Stimulated activated CD4-positive, alpha-beta T cell treated with anti-CD3 and anti-CD28 coated beads, Interleukin-12 subunit alpha, Interleukin-12 subunit beta, amount 100 ng/mL, for 48 hours (primary cell): ENCODE measurements at places on chromosomes 1 and 21.

GRCh38 chr1:167387251-167387910, 130.9 kb downstream of the CD247 start:
- DNase-seq, result no peak

DNA sequence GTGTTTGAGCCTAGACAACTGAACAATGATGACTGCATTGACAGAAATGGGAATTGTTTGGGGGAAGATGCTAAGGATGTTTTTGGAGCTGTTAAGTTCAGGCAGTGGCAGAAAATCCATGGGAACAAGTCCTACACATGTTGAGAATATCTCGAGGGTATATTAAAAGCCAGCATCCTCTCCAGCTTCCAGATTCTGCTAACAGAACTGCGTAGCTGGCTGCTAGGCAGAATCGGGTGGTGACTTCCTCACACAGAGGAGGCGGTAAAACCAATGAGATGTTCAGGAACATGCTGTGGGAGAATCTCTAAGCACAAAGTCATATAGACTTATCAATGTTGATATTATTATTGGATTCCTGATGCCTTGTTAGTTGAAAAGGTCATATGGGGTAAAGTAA, 14.8 kb downstream of the FAM163A start:
- no peak for DNase-seq

GRCh38 chr1:3581296-3582036, 29.8 kb downstream of the MEGF6 start:
- DNase-seq, result no peak

GRCh38 chr1:52059888-52060287, 3.8 kb downstream of the BTF3L4 start:
- DNase-seq, result no peak

DNA sequence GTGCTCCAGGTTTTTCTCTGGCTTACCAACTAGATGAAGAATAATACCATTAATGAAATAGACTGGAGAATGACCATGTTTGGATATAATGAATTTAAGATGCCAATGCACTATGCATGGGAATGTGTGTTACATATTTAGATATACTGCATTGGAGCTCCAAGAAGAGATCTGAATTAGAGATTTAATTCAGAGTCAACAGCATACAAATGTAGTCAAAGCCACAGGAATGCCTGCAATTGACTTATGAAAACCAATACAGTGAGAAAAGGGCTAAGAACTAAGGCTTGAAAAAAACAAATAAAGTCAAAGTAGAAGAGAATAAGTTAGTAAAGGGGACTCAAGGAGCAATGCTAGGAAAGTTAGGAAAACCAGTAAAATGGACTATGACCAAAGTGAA, 59.1 kb downstream of the USP24 start:
- DNase-seq, result no peak

- DNase-seq, result no peak
Observed at GRCh38 chr1:93750955-93751354, 69.3 kb upstream of the BCAR3 start.

DNA sequence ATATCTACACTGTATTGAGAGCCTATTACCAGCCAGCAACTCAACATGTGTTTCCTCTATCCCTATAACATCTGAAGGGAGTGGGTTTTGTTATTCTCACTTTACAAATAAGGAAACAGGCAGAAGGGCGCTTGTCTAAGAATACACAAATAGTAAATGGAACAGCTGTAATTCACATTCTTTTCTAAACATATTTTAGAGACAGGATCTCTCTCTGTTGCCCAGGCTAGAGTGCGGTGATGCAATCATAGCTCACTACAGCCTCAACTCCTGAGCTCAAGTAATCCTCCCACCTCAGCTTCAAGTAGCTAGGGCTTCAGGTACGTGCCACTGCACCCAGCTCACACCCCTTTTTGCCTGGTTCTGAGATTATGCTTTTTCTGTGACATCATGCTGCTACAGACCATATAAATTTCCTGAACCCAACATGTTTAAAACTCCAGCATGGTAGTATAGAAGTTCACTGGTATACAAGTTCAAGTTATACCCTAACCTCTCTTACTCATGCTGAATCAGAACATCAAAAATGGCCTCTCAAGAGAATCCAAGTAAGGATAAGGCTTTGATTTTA, 8.6 kb upstream of the TACSTD2 start:
- no peak for DNase-seq

GRCh38 chr1:8496473-8496872, 178.6 kb downstream of the SLC45A1 start:
- DNase-seq, result no peak

- no peak for DNase-seq
Observed at GRCh38 chr1:213728593-213729536, 258.9 kb upstream of the PROX1 start.

GRCh38 chr1:93442741-93443140, 5.2 kb upstream of the FNBP1L start:
- no peak for DNase-seq

GRCh38 chr1:11746795-11747487, 11.0 kb downstream of the AGTRAP start:
- DNase-seq, result no peak

- no peak for DNase-seq
Observed at GRCh38 chr1:151892190-151892589, 17.1 kb downstream of the THEM4 start.

DNA sequence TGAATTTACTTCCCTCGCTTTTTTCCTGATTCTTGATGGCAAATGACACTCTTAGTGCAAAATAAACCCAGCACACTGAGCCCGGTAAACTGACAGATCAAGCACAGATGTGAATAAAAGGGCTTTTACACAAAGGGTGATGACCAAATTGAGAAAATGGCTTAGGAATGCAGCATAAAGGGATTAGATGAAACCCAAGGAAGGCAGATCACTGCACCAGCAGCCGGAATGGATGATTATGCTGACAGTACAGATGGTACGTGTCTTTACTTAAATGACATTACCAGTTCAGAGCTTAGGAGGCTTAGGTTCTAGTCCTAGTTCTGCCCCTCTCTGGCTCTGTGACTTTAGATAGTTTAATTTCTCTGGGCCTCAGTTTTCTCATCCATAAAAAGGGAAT, 12.0 kb downstream of the PKP1 start:
- no peak for DNase-seq

GRCh38 chr1:8014381-8014988, 11.6 kb downstream of the ERRFI1 start:
- no peak for DNase-seq

GRCh38 chr1:5970610-5971273, 21.5 kb downstream of the NPHP4 start:
- DNase-seq, result no peak

GRCh38 chr1:172510479-172510878, 22.5 kb upstream of the SUCO start:
- no peak for DNase-seq

- DNase-seq, result no peak
Observed at GRCh38 chr1:178513278-178513983, 522 bp downstream of the TEX35 start.

- no peak for DNase-seq
Observed at GRCh38 chr1:32470991-32471694, 6.3 kb downstream of the ZBTB8B start.

DNA sequence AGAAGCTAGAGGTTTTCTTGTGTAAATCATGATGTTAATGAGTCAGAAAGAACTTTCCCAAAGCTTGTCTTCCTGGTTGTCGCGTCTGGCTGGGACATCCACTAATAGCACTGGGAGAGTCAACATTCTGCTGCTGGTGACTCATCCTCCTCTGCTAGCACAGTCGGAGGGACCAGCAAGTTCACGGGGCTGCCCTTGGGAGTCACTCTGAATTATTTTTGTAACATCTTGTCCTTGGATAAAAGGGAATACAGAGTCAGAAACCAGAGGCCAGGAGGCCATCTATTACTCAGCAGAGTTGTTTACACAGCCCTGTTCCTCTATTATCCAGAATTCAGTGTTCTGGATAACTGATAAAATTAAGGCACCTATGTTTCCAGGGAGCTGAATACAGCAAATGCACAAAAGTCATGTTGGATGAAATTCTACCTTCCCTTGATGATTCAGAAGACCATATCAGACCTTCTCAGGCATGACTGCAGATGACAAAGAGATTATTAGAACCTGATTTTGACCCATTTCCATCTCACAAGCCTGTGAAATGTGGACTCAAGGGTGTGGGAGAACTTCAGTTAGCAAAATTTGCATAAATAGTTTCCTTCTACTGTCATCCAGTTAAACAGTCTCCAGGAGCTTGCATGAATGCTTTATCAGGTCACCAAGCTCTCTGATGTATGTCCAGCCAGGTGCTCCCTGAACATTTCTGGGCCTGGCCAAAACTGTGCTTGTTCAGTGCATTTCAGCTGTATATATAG, 68.1 kb downstream of the JAK1 start:
- DNase-seq, result peak; percentile 39

- no peak for DNase-seq
Observed at GRCh38 chr1:150006881-150007421, 3.6 kb downstream of the OTUD7B start.

GRCh38 chr21:20730441-20730840, 267.8 kb upstream of the NCAM2 start:
- DNase-seq, result no peak

DNA sequence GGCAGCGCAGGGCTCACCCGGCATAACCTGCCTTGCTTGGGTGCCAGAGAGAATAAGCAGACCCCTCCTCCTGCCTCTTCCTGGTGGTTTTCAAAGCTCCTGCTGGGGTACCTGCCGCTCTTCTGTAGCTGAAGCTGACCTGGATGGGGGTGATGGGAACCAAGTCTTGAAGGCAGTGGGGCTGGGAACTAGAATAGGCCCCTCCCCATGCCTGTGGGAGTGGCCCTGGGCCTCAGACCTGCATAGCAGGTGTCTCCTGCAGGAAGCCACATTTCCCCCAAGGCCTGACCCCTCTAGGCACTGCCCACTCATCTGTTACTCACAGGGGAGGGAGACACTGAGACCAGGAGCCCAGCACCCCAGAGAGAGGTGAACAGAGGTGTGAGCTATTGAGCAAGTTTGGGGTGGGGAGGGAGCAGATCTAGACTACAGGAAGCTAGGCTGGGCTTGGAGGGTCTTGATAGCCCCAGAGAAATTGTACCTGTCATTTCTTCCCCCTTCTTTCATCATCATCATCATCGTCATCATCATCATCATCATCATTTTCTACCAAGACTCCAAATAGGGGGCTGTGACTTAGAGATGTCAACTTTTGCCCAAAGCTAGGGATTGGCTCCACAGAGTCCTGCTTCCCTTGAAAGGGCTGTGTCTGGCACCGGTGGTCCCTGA, 10.1 kb downstream of the PADI1 start:
- DNase-seq, result no peak

- no peak for DNase-seq
Observed at GRCh38 chr1:96971849-96972602, 250.4 kb downstream of the PTBP2 start.

- DNase-seq, result no peak
Observed at GRCh38 chr1:16378443-16378842, 11.4 kb downstream of the SZRD1 start.

- DNase-seq, result no peak
Observed at GRCh38 chr1:203596673-203597210, 29.9 kb upstream of the ATP2B4 start.

- DNase-seq, result no peak
Observed at GRCh38 chr1:15550573-15550972, 23.9 kb downstream of the DNAJC16 start.

DNA sequence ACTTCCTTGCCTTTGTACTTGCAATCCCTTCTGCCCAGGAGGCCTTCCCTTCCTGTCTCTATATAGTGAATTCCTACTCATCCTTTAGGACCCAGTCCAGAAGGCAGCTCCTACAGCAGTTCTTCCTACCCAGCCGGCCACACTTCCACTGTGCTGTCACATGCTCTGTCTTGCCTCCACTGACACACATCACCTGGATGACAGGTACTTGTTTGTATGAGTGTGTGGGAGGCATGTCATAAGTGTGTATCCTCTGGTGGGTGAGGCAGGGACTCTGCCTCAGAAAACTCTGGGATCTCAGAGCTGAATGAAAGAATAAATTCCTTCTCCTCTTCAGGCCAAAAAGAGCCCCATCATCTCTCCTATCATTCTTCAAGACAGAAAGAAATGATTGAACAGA, 5.1 kb upstream of the OSCP1 start:
- no peak for DNase-seq

DNA sequence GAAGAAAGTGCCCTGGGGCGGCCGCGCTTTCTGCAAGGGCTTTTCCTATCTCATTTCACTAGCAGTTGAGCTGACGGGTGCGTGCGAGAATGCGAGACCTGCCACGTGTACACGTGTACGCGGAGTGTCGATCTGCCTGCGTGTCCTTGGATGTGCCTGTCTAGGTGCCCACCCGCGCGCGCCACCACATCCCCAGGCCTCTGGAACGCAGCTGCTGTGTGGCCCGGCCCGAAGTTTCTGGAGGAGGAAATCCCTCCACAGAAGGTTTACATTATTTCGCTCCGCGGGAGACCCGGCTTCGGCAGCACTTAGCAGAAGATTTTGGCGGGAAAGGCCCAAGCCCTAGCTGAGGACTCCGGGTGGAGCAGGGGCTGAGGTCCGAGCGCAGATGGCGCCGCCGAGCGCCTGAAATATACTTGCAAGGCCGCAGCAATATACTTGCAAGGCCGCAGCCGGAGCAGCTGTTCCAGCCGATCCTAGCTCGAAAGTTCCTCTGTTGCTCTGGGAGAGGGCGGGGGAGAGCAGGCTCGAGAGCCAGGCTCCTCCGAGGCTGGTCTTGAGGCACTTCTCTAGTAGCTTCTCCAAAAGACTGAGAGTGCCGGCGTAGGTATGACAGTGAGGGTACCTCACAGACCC, 3.9 kb downstream of the TBX15 start:
- no peak for DNase-seq

DNA sequence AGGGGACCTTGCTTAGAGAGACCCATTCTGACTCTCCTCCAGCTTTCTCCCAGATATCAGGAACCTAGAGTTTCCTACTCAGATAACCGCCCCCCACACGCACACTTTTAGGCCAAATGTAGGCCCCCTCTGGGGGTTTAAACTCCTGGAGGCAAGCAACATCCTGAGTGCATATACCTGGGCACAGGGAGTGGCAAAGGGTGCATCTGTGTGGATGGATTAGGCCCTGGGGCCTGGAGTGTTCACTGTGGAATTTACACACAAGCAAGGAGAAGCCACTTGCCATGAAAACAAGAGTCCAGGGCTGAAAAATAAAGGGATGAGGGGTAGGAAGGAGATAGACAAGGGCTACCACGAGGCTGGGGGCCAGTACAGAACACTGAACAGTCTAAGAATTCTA, 343.1 kb downstream of the NTNG1 start:
- DNase-seq, result no peak

- no peak for DNase-seq
Observed at GRCh38 chr1:25699500-25700143, 83.0 kb downstream of the MAN1C1 start.

- DNase-seq, result no peak
Observed at GRCh38 chr1:212482006-212482636, 49.4 kb downstream of the NENF start.

GRCh38 chr1:183416850-183417771, 1.1 kb downstream of the NMNAT2 start:
- DNase-seq, result no peak

GRCh38 chr1:42927274-42927841, 31.3 kb downstream of the SLC2A1 start:
- DNase-seq, result no peak

- DNase-seq, result no peak
Observed at GRCh38 chr1:67948151-67949080, 102.0 kb downstream of the DIRAS3 start.

GRCh38 chr1:35968396-35968795, 37.5 kb downstream of the AGO3 start:
- DNase-seq, result no peak

GRCh38 chr1:61743716-61744580, 1.7 kb downstream of the PATJ start:
- no peak for DNase-seq
